ENCODE measurements at places on chromosomes 2 and 18. TPM values are rescaled to one million over a fixed set of nuclear protein-coding genes. Genes with fewer than 3 reads are reported as not detected.

Gene EMILIN1
- total RNA-seq, result 366 TPM

Gene MDH1B
- 0.99 TPM for total RNA-seq

Gene E2F6
- 8.4 TPM for total RNA-seq

Gene NOL4
- total RNA-seq, result not detected
